Gastrocnemius medialis (tissue), 4 donors: ENCODE measurements at places on chromosomes 11 and 22. TPM values are rescaled to one million over a fixed set of nuclear protein-coding genes. Genes with fewer than 3 reads are reported as not detected.

The GDPD5 gene
- total RNA-seq = 10.9 TPM

DNA sequence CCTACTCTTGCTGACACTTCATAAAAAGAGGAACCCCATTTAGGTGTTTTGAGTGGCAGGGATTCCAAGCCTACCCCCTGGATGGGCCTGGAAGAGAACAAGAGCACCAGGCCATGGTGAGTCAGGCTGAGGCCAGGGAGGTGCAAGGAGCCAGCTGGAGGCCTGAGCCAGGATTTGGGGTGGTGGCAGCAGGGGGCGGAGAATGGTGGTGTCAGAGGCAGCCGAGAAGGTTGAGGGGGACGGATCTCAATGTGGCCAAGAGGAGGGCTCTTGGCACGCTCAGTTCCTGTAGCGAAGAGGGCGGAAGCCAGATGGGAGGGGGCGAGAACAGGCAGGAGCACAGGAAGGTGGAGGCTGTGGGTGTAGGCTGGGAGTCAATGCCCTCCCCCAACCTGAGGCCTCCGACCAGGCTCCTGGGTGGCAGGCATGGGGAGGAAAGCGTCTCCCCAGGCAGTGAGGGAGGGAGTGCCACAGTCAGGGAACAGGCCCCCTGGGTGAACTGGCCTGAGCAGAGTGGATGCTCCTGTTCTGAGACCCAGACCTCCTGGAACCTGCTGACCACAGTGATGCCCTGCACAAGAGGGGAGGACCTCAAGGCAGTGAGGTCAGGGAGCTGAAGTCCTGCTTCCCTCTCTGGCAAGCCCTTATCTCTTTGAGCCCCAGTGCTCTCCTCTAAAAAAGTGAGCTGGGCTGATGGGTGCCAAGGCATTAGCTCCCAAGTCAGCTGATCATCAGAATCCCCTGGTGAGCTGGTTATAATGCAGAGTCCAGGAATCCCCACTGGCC, 13.9 kb downstream of the RTN4RL2 start:
- no peaks in the 10 kb centered on the region for H3K36me3 ChIP-seq
- H3K27me3 ChIP-seq = no peaks in the 10 kb centered on the region

DNA sequence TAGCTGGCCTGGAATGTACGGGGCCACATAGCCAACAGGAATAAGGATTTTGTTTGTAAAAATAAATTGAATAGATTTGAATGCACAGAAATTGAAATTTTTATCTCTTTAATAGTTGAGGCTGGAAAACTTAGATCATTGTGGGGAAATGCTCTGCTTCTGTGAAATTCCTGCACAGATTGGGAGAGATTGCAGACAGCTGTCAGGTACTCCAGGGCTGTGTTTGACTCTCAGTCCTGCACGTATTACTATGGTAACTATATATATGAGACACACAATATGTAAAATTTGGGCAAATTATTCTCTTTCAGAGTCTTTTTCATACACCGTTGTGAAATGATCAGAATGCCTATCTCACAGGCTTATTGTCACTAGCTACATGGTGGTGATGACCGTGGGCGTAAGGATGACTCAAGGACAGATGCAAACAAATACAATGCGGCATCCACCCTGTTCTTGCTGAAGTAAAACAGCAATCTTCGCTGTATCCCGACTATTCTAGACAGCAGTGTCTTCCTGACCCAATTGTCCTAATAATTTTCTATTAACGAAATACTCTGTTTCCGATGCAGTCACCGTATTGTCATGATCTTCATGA, 79.4 kb downstream of the ZC3H12C start:
- H3K36me3 ChIP-seq = peaks cover 2% of the 10 kb centered on the region
- no peak overlapping the region for H3K27ac ChIP-seq
- no peak overlapping the region for H3K4me3 ChIP-seq
- no peaks in the 10 kb centered on the region for H3K27me3 ChIP-seq

GRCh38 chr11:76752321-76753143, 30.6 kb upstream of the TSKU start:
- no peaks in the 10 kb centered on the region for H3K4me1 ChIP-seq
- no peaks in the 10 kb centered on the region for H3K36me3 ChIP-seq
- no peak overlapping the region for H3K27ac ChIP-seq
- no peak overlapping the region for H3K4me3 ChIP-seq

- H3K27ac ChIP-seq = peak overlapping the region; percentile 65
- no peak overlapping the region for H3K4me3 ChIP-seq
- H3K4me1 ChIP-seq = peaks cover 11% of the 10 kb centered on the region
- no peaks in the 10 kb centered on the region for H3K36me3 ChIP-seq
- peak; percentile 64 for DNase-seq
Measured at GRCh38 chr22:49768951-49769690, 58.6 kb downstream of the BRD1 start.

- no peak for DNase-seq
- H3K4me3 ChIP-seq = no peak overlapping the region
- no peaks in the 10 kb centered on the region for H3K36me3 ChIP-seq
Measured at GRCh38 chr11:16879690-16880089, 134.5 kb downstream of the PLEKHA7 start.

GRCh38 chr11:119181677-119182412, 3.4 kb upstream of the NHERF4 start:
- H3K4me3 ChIP-seq = no peak overlapping the region
- DNase-seq = no peak
- H3K36me3 ChIP-seq = no peaks in the 10 kb centered on the region
- H3K27me3 ChIP-seq = no peaks in the 10 kb centered on the region
- no peaks in the 10 kb centered on the region for H3K4me1 ChIP-seq
- H3K27ac ChIP-seq = no peak overlapping the region
